ENCODE measurements at places on chromosomes 7 and 10.
A peak's percentile ranks its signal among the peaks of the same experiment; 100 is the strongest.

GRCh38 chr7:7562736-7563135 is 3.9 kb upstream of the MIOS start:
- DNase-seq = no peak

DNA sequence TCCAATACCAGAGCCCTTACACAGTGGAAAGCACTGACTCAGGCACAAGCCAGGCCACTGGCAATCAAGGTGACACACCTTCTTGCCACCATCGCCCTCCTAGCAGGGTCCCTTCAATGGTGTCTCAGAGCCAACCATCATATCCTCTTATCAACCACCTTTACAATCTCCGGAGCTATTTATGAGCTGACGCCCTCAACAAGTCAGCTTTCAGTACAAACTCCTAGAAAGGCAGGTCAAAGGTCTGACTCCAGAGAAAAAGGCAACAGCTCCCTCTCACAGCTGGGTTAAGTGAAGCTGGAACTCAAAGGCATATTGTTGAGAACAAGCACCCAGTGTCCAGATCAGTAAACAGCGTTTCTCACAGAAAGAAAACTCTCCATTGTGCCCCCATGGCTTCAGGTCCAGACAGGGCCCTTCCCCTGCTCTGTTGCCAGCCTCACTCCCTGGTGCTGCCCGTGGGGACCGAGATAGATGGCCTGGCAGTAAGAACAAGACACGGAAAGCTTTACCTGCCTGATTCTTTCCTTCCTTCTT is 2.4 kb downstream of the ZNF3 start:
- no peak for DNase-seq

- DNase-seq = peak; percentile 60
Observed at GRCh38 chr10:20993389-20993788, 96.3 kb upstream of the NEBL start.

- no peak for DNase-seq
Observed at GRCh38 chr10:19194866-19195265, 146.3 kb downstream of the MALRD1 start.

DNA sequence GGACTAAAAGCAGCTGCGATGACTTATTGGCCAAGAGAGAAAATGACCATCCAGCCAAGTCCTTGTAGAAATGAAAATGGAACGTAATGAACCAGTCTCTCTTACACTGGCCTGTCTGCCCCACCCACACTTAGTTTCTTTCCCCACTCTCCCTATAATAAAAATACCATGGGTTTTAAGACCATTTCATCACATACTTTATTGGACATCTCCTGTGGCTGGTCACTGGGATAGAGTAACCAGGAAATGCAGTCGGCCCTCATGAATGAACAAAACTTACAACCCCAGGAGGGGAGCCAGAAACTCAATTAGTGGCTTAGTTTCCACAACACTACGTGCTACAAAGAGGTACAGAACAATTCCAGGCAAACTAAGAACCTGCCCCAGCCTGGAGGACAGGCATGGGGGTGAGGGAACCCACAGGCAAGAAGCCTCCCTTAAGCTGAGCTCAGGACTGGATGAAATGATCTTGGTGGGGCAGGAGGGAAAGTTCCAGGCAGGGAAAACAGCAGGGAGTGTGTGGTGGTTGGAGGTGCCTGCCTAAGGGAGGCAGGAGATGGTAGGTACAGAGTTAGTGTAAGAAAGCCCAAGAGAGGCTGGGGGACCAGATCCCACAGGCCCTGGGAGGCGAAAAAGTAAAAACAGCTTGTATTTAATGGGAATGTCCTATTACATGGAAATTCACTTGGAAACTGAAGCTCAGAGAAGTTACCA is 29.6 kb downstream of the MKI67 start:
- DNase-seq = no peak

DNA sequence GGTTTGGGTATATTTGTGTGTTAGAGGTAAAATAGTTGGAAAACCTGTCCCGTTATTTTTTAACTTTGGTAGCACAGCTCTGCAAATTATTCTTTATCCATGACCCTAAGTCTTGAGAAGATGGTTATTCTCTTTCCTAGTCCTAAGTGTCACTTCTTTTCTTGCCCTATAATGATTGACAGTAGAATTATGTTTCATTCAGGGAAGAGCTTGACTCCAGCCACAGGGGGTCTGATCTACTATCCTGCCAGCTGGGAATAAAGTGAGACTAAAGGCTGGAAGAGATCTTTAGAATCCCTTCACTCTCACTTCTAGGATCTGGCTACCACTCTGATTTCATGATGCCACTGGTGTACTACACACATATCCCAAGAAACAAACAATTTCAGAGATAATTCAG is 90.4 kb downstream of the PHTF2 start:
- peak; percentile 50 for DNase-seq

- no peak for DNase-seq
Observed at GRCh38 chr10:117477211-117477947, 65.2 kb upstream of the EMX2 start.

GRCh38 chr7:158740013-158740656 is 35.5 kb upstream of the NCAPG2 start:
- DNase-seq = no peak

All from A673 (cell line).